ENCODE measurements at places on chromosomes 7 and 10.

DNA sequence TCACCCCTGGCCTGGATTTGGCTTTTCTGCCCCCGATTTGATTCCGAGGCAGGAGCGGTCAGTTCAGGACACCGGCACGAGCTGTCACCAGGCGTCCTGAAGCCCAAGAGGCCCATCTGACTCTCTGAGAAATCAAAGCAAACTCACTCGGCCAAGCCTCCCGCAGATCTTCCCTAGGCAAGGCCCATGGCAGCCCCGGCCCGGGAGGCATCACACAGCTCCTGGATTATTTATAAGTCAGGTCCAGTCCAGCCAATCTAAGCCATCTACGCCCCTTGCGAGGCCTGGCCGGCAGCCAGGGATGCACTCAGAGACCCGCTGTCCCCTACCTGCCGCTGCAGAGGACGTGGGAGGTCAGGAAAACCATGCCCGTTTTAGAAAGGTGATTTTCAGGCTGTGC lies 87.3 kb upstream of the DIP2C start:
- no peak for DNase-seq

DNA sequence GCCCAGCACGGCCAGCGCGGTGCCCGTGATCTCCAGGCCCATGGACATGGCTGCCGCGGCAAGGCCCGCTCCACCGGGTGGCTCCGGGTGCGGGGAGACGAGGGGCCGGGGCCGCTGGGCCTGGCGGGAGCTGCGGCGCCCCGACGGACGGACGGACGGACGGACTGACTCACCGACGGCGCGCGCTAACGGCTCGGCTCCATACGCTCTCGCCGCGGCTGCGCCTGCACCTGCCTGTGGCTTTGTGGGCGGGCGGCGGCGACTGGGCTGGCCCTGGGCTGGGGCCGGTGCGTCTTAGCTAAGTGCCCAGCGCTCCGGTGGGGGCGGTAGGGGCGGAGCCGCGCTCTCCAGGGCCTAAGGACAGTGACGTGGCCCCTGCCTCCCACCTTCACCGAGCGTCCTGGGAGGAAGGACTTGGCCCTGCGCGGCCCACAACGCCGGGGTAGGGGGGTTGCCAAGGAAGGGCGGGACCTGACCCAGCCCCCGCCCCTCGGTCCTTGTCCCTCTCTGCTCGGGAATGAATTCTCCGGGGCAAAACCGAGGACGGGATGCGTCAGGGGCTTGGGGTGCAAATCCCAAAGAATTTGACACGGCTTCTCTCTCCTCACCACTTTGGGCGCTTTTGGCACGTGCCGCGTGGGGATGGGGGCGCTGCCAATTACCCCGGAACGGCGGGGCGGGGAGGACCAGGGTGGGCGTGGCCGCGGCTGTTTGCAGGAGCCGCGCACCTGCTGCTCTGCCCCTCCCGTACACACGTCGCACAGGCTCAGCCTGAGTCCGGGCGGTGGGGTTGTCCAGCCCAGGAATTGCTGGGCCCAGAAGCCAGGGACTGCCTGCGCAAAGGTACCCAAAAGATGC lies at the start of gene CLDN3:
Gene CLDN3 (minus strand): TSS at position 269 of the 858 bp plus-strand sequence. CDS start 221 bp downstream, at position 48.
- peak; percentile 29 for DNase-seq

- no peak for DNase-seq
Measured at GRCh38 chr7:109094-109493, 83.3 kb upstream of the FAM20C start.

GRCh38 chr7:139426258-139427028 lies 57.0 kb downstream of the KLRG2 start:
- DNase-seq, result no peak

GRCh38 chr10:74544106-74544505 lies 282.3 kb upstream of the KAT6B start:
- peak; percentile 23 for DNase-seq

GRCh38 chr10:9911488-9911887 lies 1106.2 kb upstream of the CELF2 start:
- no peak for DNase-seq

DNA sequence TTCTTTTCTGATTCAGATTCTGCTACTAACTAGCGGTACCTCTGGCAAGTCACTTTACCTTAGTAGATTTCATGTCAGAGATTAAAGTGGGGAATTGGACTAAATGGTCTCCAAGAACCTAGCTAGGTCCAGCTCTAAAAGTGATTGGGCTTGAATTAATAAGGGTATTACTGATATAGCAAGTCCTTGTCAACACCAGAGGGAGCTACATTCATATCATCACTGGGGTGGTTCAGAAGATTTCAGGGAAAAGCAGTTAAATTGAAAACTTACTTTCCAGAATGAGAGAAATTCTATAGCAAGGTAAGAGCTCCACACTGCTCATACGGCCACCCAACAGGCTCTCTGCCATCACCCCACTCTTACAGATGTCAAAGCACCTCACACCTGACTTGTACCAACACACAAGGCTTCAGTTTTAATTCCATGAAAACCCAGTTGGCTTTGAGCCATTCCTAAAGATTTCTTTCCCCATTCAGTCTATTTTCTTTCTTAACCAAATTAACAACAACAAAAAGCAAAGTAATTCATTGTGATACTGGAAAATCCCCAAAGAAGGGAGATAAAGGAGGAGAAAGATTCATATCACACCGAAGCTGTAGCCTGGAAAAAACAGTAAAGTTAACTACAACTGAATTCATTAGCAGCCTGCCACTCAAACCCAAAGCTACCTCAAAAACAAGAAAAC lies 38.0 kb upstream of the SPOCK2 start:
- DNase-seq, result peak; percentile 77

DNA sequence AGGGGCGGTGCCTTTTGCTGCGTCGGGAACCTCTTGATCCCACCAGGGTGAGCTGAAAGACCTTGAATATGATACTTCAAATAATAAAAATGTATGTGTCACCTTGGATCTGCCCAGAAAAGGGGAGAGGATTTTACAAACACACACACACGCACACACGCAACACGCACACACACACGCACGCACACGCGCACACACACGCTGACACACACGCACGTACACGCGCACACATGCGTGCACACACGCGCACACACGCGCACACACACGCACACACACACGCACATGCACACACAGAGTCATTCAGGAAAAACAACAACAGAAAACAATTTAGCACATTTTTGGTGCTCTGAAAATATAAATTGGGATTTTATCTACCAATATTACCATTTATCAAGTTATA lies 379.5 kb downstream of the PAXIP1 start:
- DNase-seq, result no peak

GRCh38 chr7:66409493-66409892 lies 204.4 kb downstream of the TPST1 start:
- DNase-seq, result no peak

- DNase-seq, result peak; percentile 92
Measured at GRCh38 chr10:93199191-93199751, 125.6 kb downstream of the CYP26A1 start.

- peak; percentile 77 for DNase-seq
Measured at GRCh38 chr7:5701085-5701914, 80.2 kb downstream of the RNF216 start.

DNA sequence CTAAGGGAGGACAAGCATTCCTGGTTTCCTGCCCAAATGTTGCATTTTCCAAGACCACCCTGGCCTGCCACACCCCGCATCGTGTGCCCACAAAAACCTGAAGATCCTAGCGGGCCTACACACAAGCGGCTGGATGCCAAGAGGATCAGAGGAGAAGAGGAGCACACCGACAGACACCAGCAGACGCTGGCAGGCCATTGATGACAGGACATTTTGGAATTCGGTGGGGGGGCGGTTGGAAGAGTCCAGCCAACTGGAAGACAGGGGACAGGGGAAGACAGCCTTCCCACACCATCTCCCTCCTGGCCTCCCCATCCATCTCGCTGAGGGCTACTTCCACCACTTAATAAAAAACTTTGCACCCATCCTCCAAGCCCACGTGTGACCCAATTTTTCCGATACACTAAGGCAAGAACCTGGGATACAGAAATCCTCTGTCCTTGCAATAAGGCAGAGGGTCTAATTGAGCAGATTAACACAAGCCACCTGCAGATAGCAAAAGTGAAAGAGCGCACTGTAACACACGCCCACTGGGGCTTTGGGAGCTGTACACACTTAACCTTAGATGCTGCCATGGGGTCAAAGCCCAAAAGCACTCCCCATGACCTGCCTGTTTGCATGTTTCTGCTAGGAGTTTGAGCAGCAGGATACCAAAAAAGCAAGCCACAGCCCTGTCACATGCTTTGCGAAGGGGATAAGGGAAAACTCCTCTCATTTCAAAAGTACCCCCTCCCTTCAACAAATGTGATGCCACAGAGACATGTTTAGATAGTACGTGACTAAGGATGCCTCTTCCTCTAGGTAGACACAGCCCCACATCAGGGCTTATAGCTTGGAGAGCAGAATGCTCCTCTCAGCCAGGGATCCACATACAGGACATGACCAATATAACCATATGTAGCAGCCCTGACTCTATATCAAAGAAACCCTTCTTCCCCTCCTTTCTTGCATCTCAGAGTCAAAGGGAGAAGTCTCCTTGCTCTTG lies 13.4 kb upstream of the SMNDC1 start:
- no peak for DNase-seq

GRCh38 chr10:69068549-69068948 lies 19.4 kb upstream of the SRGN start:
- peak; percentile 11 for DNase-seq

DNA sequence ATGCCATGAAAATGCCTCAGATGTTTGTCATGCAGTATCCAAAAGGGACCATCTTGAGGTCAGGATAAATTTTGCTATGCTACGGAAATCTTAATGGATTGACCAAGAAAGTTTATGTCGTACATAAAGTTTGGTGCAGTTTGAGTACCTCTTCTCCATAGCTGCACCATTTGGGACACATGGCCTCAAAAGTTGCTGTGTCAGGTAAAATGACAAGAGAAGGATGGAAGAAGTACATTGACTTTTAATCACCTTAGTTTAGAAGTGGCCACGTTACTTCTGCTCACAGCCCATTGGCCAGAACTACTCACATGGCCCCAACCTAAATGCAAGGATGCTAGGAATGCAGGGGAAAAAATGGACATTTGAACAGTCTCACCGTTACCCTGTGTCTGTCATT lies 107.4 kb upstream of the NAMPT start:
- DNase-seq, result no peak

DNA sequence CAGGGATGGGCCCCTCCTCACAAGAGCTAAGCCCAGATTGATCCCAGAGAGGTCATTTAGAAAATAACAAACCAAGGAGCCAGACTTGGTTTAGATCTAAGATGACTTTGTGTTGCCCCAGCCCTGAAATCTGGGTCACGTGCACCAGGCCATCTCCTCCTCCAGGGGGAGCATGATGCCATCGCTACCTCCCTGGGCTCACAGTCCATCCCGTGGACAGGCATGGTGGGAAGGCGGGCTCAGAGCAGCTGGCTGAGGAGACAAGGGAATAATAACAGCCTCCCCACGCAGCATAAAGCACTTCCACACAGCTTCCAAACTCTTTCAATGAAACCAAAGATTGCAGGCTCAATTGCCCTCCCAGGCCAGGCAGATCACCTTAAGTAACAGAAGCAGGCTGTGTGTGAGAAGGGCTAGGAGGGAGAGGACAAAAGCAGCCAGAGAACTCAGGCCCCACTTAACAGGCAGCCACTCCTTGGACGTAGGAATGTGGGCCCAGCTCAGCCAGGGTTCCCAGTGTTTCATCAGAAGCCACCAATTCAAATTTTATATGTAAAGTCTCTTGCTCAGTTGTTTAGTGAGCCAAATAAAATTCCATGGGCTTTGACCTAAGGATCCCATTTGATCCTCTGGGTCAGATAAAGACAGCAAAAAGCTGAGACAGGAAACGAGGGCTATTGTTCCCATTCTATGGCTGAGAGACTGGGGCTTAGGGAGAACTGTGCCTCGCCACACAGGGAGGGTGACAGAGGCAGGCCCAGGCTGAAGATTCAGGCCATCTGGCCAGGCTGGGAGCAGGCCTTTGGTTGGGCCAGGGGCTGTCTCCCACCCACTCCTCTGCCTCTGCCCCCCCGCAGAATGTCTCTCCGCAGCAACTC lies 100.2 kb downstream of the COL13A1 start:
- peak; percentile 23 for DNase-seq

DNA sequence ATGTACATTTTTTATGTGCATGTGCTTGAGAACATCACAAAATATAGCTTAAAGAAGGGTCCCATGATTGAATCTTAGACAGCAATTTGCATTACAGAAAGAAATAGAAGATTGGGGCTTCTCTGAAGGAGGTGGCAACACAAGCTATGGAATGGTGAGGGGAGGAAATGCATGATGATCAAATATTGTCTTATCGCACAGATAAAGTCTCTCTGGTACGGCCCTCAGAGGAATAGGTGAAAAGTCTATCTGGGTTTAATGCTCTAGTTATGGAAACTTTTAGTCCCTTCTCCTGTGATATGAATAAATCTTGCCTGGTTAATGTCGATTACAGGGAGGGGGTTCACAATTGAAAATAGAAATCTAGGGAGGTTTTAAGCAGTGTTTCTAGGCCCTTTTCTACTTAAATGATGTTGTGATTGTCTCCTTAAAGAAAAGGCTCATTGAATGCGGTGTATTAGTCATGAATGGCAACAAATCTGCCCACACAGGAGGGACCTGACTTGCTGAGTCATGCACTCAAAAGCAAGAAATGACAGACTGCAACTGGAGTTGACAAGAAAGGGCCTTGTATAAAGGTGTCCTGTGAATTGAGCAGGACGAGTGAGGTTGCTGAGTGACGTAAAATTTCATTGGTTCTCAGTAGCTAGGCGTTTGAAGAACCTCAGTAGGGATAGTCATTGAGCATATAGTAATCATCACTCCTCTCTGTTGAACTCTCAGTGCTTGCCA lies 133.4 kb upstream of the CSTF2T start:
- peak; percentile 94 for DNase-seq

GRCh38 chr10:50605951-50606270 lies 17.8 kb downstream of the SGMS1 start:
- DNase-seq, result no peak

GRCh38 chr10:113160641-113161040 lies 210.6 kb downstream of the TCF7L2 start:
- no peak for DNase-seq

- no peak for DNase-seq
Measured at GRCh38 chr10:124416733-124417132, 2.0 kb downstream of the OAT start.

DNA sequence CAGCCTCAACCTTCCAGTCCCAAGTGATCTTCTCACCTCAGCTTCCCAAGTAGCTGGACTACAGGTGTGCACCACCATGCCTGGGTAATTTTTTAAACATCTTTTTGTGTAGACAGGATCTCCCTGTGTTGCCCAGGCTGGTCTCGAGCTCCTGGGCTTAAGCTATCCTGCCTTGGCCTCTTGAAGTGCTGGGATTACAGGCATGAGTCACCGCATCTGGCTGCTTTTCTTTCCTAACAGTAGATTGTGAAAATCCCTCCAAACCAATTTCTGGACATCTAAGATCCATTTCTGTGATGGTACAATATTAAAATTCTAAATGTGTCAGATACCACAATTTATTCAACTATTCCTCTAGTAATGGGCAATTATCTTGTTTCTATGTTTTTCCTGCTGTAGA lies 38.7 kb downstream of the RAB18 start:
- DNase-seq, result peak; percentile 15

All from renal cortical epithelial cell (primary cell).